ENCODE measurements at places on chromosomes 3 and 15.

GRCh38 chr3:184016169-184016570, 1.5 kb downstream of the ABCC5 start:
- no peak for DNase-seq

DNA sequence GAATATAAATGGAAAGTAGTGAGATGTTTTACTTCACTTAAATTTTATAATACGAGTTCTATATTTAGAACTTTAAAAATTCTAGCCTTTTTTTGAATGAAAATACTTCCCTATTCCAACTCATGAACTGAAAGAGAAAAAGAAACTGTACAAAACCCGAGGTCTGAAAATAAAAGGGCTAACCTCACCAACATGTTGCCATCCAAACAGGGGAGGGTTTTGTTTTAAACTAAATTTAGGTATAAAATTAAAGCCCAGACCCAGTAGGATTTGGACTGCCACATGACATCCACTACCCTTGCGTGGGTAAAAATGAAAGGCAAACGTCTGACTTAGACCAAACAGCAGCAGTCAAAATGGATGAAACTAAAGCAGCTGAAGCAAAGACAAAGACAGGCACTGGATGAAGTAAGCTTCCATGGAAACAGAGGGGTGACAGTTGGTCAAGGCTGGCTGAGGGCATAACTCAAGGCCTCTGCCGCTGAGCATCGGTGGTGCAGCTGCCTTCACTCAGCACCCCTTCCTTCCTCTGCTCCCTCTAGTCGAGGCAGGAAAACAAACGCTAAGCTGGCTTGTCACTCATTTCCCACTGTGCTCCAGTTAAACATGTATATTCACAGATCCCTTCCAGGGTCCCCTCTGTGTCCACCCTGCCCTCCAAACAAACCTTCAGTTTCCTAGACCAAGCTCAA, 58.1 kb downstream of the TM4SF4 start:
- DNase-seq: no peak

- no peak for DNase-seq
Observed at GRCh38 chr3:194312186-194312742, 38.9 kb downstream of the CPN2 start.

DNA sequence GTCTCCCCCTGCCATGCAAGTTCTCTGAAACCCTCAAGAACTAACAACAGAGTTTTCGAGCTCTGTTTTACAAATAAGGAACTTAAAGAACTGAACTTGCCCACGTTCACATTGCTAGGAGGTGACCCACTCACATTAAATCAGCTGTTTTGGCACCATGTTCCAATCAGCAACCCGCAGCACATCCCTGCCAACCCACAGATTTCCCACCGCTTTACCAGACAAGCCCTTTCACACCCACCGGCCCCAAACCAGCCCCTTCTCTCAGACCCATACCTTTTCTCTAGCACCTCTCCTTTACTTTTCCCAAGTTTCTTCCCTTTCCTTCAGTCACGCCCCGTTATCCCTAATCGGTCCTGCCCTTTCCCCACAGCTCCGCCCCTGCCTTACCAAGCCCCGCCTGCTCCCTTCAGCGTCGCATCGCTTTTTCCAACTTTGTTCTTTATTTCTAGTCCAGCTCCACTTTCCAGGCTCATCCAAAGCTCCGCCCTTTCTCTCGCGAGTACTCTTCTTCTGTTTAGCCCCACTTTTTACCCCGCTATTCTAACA, 804 bp upstream of the BRPF1 start:
- no peak for DNase-seq

- DNase-seq: no peak
Observed at GRCh38 chr15:26392956-26393355, 379.9 kb downstream of the GABRB3 start.

Measured in activated CD8-positive, alpha-beta memory T cell treated with anti-CD3 and anti-CD28 coated beads, Interleukin-2, amount 10 ng/mL, durations not matched to agents 7 days and 5 days (primary cell).